ENCODE measurements at places on chromosomes 6 and 20. TPM values are rescaled to one million over a fixed set of nuclear protein-coding genes. Genes with fewer than 3 reads are reported as not detected.

The C6orf58 gene
- not detected for total RNA-seq

The GPLD1 gene
- total RNA-seq, result 36.6 TPM

DNA sequence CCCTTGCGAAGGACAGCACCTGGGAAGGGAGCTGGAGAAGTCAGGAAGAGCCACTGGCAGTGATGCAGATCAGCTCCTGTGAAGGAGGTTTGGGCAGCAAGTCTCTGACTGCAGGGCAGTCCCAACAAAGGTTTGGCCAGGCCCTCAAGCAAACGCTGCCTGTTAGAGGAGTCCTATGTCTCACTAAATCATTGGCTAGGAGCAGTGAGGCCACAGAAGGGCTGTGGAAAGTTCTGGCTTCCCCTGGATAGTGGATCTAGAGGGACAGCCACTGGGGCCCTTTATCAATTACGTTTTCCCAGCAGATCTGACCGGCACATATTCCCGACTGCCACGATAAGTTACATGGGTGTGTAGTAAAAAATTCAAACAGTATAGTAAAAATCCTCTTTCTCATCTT is 2.5 kb downstream of the TTPAL start:
- DNase-seq, result no peak
- H3K4me3 ChIP-seq, result no peak overlapping the region
- no peak overlapping the region for H3K27ac ChIP-seq
- H3K36me3 ChIP-seq, result no peaks in the 10 kb centered on the region
- peaks cover 53% of the 10 kb centered on the region for H3K4me1 ChIP-seq
- H3K27me3 ChIP-seq, result no peaks in the 10 kb centered on the region

GRCh38 chr6:28383235-28384142 is 16.1 kb downstream of the ZSCAN12 start:
- peak; percentile 95 for DNase-seq
- H3K27ac ChIP-seq, result peak overlapping the region; percentile 67
- H3K36me3 ChIP-seq, result no peaks in the 10 kb centered on the region
- H3K4me3 ChIP-seq, result peak overlapping the region; percentile 59
- no peaks in the 10 kb centered on the region for H3K4me1 ChIP-seq
- no peaks in the 10 kb centered on the region for H3K27me3 ChIP-seq

- no peaks in the 10 kb centered on the region for H3K36me3 ChIP-seq
- no peak overlapping the region for H3K27ac ChIP-seq
- no peak for DNase-seq
- no peaks in the 10 kb centered on the region for H3K4me1 ChIP-seq
Measured at GRCh38 chr20:34439168-34439567, 76.1 kb downstream of the ITCH start.

GRCh38 chr20:41714030-41714429 is 95.9 kb upstream of the CHD6 start:
- DNase-seq, result no peak
- no peak overlapping the region for H3K27ac ChIP-seq
- H3K4me1 ChIP-seq, result no peaks in the 10 kb centered on the region
- H3K27me3 ChIP-seq, result no peaks in the 10 kb centered on the region

Measured in right lobe of liver (tissue), 6 donors.